ENCODE measurements at places on chromosomes 16 and 17.
A peak's percentile ranks its signal among the peaks of the same experiment; 100 is the strongest.

DNA sequence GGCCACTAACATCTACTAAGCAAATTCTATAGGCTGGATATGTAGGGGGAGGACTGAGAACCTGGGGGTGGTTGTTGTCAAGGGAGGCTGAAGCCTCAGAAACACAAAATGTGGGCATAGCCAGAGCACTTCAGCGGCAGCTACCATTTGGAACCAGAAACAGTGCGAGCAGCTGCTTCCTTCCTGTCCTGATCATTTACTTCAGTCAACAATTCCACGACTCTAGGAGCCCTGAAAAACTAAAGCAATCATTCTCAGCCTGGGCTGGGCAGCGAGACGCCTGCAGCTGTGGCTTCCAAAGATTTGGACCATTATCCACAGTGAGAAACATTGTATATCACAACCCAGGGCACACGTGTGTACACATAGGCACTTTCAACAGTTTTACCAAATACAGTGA is 93.9 kb upstream of the WSCD1 start:
- no peak for DNase-seq

- DNase-seq, result no peak
These were observed 157.6 kb upstream of the GSE1 start for GRCh38 chr16:85455534-85455933.

DNA sequence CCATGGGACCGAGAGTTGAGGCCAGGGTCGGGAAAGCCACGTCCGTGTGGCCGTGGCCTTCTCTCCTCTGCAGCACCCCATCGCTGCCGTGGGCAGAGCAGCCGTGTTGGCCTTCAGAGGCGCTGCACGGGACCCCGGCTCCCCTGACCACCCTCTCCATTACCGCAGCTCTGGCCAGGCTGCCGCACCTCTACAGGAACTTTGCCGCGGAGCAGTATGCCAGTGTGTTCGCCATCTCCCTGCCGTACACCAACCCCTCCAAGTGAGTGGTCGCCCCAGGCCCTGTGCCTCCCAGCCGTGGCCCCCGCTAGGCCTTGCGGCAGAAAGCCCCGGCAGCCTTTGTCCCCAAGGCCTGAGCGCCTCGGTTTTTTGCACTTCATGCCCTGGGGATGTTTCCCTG is 27.8 kb downstream of the TSC2 start:
- DNase-seq, result no peak

- DNase-seq, result no peak
These were observed 129.7 kb downstream of the MSI2 start for GRCh38 chr17:57385975-57386374.

GRCh38 chr17:77282524-77283515 is 142.1 kb downstream of the SEC14L1 start:
- no peak for DNase-seq

DNA sequence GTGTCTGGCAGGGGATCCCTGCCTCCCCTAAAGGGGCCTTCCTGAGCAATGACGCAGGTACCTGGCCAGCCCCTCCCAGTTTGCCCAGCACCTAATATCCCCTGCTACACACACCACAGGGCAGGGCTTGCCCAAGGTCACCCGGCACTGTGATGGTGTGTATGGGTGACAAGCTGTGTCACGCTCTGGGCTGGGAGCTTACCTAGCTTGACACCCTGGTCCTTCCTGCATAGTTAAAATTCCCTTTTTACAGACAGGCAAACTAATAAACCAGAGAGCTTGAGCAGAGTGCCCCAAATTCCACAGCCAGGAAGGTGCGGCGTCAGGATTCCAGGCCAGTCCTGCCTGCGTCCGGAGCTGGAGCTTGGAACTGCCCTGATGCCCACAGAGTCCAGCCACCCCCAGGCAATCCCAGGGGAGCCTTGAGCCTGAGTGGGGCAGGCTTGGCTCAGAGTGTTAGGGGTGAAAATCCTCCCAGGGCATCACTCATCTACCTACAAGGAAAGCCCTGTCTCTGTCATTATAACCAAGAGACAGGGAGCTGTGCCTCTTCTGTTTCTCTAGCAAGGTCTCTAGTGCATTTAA is 18.1 kb downstream of the MMP15 start:
- DNase-seq, result no peak

GRCh38 chr17:31853911-31854470 is 5.1 kb downstream of the COPRS start:
- DNase-seq, result no peak

GRCh38 chr16:27174007-27174406 is 29.3 kb upstream of the KDM8 start:
- peak; percentile 7 for DNase-seq
